ENCODE measurements at places on chromosomes 3 and 15.

DNA sequence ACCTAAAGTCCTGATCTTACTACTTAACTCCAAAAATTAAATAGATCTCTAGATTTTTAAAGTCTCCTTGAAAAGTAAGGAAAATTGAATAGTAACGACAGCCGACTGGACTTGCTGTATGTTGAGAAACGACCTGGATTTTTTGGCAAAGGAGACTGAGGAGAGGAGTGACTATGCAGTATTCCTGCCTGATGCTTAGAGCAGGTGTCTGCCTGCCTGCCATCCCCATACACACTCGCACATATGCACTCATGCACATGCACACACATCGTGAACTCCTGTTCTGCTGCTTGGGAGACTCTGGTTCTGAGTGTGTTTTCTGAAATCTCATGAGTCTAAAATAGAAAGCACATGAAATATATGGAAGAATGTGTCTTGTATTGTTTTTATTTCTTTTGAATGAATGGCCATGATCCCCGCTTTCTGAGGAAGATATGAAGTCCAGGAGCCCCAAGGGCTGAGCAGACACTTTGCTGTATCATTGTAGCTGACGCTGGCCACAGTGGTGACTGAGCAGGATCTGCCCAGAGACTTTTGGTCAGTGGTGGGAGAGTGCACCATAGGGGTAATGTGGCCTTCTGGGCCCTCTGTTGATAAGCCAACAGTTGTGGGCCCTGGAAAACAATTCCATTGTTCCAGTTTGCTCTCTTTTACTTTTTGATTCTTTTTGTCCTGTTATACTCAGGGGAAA, 16.4 kb downstream of the GYG1 start:
- DNase-seq, result no peak

DNA sequence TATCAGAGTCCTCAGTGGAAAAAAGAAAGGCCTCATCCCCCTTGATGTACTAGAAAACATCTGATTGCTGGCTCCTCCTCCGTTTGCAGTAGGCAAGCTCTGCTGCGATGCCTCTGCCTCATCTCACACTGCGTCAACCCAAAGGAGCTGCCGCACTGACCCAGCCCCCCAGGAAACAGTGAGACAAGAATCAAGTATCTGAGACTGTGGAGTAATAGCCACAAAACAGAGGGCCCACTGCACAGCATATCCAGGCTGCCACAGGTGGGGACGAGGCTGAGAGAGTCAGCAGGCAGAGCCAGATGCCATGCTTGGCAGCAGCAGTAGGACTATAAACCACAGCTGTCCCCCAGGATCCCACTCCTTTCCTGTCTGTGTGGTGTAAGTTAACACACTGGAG, 165.9 kb downstream of the STAC start:
- DNase-seq, result no peak

DNA sequence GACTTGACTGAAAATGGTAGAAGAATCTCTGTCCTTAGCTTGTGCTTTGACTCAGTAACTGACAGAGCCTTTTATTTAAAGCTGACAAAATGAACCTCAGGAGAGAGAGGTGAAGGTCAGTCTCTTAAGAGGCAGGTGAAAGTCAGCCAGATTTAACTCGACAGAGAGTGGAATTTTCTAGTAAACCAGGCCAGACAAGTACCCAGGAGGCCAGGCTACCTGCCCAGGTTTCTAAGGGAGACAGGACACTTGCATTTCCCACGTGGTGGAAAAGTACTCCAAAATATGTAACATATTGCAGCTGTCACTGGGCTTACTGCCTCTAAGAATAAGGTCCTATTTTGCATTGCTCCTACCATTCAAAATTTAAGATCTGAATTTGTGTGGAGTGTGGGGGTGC, 167.9 kb downstream of the FMN1 start:
- no peak for DNase-seq

GRCh38 chr3:3074551-3075257, 35.5 kb downstream of the IL5RA start:
- no peak for DNase-seq

DNA sequence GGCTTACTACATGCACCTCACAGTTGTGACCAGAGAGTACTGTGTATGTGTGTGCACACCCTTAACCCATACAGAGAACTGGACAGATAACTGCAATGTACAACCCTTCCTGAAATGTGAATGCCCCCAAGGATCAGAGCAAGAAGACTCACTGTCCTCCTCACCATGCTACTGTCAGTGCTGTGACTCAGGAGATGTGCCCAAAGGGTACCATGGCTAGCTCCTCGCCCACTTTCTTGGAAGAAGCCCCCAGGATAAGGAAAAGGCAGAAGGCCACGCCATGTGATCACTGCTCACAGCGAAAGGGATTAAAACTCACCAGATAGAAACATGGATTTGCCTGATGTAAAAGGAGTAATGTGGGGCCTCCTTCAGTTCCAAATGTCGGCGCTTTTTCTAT, 41.8 kb downstream of the UBP1 start:
- no peak for DNase-seq

GRCh38 chr15:95259513-95259912, 1028.2 kb downstream of the MCTP2 start:
- DNase-seq, result peak; percentile 1

- no peak for DNase-seq
These were observed 228.6 kb downstream of the UBE2E2 start for GRCh38 chr3:23431764-23432163.

- DNase-seq, result no peak
These were observed 176.5 kb upstream of the PFN2 start for GRCh38 chr3:150146991-150147761.

DNA sequence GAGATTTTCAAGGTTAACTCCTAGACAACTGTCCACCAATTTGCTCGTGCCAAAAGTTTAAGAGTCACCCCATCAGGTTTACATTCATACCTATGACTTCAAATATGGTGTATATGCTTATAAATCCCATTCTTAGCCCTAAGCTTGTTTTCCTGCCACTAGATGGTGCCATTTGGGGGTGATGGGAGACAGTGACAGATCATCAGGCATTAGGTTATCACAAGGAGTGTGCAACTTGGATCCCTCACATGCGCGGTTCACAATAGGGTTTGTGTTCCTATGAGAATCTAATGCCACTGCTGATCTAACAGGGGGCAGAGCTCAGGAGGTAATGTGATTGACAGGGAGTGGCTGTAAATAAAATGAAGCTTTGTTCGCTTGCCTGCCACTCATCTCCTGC, 182.7 kb downstream of the CNTN6 start:
- DNase-seq, result no peak

DNA sequence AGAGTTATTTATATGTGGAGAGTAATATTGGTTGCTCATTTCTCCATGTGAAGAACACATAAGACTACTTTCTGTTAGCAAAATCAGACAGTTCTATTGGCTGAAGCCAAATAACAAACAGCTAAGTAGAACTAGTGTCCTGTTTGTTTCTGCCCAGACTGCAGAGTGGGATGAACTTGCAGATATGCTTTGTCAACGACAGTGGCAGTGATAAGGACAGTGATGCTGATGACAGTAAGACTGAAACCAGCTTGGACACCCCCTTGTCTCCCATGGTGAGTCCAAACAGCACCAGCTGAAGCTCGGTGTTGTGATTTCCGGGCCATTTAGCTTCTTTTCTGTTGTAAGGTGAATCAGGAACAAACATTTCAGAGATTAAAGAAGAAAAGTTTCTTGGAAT, 102.6 kb upstream of the IL12A start:
- DNase-seq, result no peak

GRCh38 chr3:184541886-184542562, 19.6 kb upstream of the EPHB3 start:
- DNase-seq, result no peak

DNA sequence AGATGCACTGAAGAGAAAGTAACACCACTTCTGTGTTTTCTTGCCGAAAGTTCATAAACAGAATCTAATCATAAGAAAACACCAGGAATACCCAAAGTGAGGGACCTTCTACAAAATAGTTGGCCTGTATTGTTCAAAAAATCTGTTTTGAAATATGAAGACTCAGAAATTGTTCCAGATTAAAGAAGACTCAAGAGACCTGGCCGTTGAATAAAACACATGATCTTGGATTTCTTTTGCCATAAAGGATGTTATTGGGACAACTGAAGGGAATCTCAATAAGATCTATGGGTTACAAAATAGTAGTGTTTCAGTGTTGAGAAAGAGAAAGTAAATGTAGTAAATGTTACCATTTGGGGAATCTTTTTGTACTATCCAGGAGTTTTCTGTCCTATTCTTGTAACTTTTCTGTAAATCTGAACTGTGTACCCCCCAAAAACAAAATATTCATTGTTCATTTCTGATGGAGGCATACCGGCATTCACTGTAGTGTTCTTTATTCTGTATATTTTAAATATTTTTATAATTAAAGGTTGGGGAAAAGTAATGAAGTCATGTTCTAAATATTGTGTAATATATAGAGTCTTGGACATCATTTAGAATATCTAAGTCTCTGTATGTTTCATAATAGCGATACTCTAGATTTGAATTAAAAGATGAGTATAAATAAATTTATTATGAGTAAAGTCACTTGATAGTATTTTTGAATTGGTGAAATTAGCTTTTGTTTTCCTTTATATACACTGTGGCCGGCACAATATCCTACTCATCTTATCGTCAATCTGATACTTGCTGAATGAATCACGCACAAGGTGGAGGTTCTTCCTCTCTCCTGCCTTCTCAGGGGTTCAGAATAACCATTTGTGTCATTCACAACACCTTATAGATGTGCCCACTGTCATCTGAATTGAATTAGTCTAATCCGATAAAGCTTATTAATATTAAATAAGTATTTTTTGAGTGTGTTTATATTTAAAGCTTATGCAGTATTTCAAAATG, 66.7 kb downstream of the TRAK1 start:
- DNase-seq, result no peak

GRCh38 chr3:70882104-70882503, 569.7 kb upstream of the MDFIC2 start:
- DNase-seq, result no peak

- DNase-seq, result no peak
These were observed 19.8 kb downstream of the TUBGCP4 start for GRCh38 chr15:43390723-43391122.

GRCh38 chr3:147620906-147621305, 211.7 kb downstream of the ZIC1 start:
- DNase-seq, result no peak

DNA sequence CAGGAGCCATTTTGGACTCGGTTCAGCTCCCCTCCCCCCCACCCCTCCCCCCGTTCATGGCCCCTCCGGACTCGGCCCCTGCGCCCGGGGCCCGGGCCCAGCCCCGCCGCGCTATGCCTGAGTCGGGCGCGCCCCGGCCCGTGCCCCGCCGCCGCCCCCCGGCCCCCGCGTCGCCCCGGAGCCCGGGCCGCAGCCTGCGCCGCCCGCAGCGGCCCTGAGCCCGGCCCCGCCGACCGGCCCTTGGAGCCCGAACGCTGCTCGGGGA, 155 bp downstream of the ACVR2B start:
- DNase-seq, result no peak

GRCh38 chr3:195411836-195412235, 31.0 kb downstream of the ACAP2 start:
- DNase-seq, result no peak

DNA sequence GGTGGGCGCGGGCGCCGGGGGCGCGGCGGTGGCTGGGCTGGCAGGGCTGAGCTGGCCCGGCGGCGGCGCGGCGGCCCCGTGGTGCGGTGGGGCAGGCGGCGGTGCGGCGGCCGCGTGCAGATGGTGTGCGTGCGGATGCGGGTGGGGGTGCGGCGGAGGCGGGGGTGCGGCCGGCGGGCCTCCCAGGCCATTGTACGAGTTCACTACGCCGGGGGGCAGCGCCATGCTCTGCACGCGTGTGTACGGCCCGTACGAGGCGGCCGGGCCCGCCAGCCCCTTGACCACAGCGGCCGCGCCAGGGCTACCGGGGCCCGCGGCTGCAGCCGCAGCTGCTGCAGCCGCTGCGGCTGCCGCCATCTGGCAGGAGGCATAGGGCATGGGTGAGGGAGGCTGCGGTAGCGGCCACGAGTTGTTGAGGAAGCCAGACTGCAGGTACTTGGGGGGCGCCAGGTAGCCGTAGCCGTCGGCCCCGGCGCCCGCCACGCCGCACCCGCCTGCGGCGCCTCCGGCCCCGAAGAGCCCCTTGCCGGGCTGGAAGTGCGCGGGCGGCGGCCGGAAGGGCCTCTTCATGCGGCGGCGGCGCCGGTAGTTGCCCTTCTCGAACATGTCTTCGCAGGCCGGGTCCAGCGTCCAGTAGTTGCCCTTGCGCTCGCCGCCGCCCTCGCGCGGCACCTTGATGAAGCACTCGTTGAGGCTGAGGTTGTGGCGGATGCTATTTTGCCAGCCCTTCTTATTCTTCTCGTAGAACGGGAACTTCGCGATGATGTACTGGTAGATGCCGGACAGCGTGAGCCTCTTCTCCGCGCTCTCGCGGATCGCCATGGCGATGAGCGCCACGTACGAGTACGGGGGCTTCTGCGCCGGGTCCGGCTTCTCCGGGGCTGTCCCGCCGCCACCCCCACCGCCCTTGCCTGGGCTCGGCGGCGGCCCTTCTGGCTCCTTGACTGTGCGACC, 951 bp downstream of the FOXL2 start:
- DNase-seq, result no peak

DNA sequence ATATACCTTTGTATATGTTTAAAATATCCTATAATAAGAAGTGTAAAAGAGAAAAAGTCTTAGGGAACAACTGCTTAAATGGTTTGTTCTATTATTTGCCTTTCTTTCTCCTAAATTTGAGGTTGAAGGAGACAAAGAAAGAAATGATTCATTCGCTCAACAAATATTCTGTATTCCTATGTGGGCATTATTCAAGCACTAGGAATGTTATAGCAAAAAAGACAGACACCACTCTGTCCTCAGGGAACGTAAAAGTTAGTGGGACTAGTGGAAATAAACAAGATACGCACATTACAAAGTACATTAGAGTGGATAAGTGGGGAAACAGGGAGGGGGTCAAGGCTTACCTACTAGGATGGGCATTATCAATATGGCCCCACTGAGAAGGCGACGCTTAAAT, 332.2 kb downstream of the LPP start:
- DNase-seq, result no peak

DNA sequence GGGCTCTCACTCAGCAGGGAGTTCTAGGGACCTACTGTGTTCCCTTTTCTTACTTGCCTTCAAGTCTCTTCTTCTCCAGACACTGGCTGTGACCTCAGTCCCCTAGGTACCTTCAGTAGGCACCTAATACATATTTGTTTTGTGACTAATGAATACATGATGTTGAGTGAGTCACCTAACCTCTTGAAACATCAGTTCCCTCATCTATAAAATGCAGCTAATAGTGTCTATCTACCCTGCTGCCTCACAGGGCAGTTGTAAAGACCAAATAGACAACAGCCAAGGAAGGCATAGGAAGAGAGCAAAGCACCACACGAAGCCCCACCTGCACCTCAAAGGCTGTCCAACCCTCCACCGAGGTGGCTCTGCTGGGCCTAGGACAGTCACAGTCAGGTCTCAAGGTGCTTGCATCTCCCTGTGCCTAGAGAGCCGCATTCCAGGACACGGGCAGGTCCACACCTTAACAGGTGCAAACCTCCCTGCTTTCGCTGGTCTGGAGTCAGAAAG, 29.1 kb downstream of the DAPK2 start:
- no peak for DNase-seq

GRCh38 chr3:32945136-32945535, 6.3 kb upstream of the CCR4 start:
- DNase-seq, result no peak

GRCh38 chr3:10570196-10570946, 65.0 kb upstream of the ATP2B2 start:
- no peak for DNase-seq
